ENCODE measurements at places on chromosomes 13 and 19.

GRCh38 chr13:35480346-35480745, 3.9 kb upstream of the MAB21L1 start:
- DNase-seq: no peak

- no peak for DNase-seq
Observed at GRCh38 chr13:46861959-46862358, 34.9 kb downstream of the HTR2A start.

GRCh38 chr13:76610819-76611415, 275.3 kb downstream of the KCTD12 start:
- no peak for DNase-seq

DNA sequence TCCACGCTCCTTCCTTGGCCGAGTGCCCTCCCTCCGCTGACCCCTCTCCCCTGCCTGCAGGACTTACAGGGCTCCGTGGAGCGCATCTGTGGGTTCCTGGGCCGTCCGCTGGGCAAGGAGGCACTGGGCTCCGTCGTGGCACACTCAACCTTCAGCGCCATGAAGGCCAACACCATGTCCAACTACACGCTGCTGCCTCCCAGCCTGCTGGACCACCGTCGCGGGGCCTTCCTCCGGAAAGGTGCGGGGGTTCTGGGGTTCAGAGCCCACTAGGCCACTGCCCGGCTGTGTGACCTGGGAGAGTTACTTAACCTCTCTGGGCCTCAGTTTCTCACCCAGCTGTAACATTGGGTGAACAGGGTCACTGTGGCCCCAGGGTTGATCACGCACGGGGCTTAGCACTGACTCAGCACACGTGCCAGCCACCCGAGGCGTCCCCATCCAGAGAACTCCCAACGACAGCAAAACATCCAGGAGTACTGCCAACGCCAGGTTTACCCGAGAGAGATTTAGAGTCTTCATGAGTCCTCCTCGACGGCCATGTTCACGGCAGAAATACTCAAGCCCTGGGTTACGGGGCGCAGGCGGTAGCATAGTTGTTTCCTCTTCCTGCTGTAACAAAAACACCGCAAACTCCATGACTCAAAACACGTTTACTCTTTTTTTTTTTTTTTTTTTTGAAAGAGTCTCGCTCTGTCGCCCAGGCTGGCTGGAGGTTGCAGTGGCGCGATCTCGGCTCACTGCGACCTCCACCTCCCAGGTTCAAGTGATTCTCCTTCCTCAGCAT, 9.7 kb upstream of the SPACA4 start:
- DNase-seq: no peak

DNA sequence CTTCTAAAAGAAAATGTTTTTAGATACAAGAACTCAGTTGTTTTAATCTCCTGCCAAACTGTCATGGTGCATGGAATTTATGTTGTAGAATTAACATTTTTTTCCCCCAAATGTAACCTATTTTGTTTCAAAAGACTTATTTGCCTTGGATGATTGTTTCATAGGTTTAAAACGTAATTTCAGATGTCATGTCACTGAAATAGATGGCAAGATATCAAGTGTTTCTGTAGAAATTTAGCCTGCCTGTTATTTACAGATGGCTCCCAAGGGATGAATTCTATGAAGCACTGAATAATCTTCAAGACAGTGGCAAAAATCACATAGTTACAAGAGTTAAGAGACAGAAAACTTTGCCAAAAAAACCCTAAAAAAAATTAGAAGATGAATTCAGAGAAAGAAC, 1484.6 kb downstream of the OLFM4 start:
- DNase-seq: no peak
